ENCODE measurements at places on chromosomes 5 and 9.

DNA sequence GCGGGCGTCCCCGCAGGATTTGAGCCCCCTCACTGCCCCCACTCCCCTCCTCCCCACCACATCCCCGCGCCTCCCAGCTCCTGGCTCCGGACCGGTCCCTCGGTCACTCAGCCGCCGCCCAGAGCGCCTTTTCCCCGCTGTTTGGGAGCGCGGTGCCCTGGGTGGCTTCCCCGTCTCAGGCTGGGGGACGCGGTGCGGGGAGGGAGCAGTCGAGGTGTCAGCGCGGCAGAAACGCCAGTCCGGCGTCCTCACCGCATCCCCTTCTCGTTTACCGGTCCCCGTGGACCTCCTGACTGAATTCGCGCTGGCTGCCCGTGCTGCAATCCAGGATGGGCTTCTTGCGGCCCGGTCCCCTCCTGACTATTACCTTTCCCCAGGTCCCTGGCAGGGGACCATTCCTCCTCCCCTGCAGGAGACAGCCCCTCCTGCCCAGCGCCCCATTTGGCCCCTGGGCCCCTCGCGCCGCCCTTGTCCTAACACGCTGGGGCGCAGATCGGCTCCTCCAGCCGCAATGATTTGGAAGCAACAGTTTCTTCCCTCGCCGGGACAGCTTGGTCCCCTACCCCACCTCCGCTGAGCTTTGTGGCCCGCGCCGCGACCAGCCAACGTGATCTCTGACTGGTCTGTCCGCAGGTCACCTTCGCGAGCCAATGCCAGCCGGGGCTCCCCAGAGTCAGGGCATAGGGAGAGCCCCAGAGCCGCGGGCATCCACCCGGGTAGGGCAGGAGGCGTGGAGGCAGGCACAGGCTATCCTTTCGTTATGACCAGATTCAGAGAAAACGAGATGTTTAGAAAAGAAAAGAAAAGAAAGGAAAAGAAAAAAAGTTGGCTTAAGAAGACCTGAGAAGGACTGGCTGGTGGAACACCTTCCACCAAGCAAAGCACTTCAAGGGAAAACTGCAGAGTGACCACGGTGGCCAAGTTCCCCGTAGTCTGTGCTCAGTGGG, 1.2 kb downstream of the ANKRD33B start:
- no peak for DNase-seq

DNA sequence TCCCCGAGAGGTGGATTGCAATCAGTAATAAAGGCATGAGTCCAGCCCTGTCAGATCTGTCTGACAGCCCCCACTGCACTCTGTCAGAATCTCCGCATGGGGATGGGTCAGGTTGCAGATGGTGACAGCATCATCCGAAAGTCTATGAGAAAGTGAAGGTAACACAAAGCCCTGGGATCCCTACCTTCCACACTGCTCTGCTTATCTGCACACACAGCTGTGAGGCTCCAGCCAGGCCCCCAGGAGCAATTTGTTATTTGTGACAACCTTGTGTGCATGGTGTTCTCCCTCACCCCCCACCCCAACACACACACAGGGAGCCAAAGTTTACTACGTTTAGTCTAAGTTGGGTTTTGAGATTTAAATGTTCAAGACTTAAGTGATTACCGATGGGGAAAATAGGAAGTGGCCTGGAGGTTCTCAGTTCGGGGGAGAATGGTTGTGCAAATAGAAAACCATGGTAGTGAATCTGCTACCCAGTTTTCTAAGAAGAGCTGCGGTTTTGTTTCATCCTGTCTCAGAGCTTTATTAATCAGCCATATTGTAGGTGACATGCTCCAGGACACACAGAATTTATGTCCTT, 92.7 kb downstream of the SV2C start:
- DNase-seq = no peak

GRCh38 chr5:22079566-22079965, 773.6 kb downstream of the CDH12 start:
- DNase-seq = no peak

GRCh38 chr9:33158843-33159776, 8.0 kb downstream of the B4GALT1 start:
- no peak for DNase-seq

DNA sequence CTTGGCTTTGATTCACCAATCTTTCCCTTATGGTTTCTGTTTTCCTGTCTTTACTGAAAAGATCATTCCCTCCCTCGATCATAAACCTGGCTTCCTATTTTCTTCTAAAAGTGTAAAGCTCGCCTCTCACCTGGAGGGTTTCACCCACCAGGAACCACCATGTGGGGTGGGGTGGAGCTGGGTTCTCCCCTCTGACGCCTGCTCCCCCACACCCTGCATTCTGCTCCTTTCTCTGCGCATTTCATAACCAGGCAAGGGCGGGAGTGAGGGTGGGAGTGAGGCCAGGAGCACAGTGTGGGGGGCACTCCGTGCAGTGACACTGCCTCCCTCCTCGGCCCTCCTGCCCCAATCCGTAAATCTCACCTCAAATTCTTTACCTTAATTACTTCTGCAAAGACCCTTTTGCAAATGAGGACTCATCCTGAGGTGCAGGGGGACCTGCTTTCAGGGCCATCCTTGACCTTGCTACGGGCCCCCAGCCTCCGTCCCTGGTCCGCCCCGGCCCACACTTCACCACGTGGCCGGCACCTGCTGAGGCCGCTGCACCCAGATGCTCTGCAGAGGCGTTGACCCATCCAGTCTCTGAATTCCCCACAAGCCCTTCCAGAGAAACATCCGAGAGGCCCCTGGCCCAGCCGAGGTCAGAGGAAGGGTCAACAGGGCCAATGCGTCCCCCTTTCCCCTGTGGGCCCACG, 59.3 kb downstream of the KCNT1 start:
- no peak for DNase-seq

DNA sequence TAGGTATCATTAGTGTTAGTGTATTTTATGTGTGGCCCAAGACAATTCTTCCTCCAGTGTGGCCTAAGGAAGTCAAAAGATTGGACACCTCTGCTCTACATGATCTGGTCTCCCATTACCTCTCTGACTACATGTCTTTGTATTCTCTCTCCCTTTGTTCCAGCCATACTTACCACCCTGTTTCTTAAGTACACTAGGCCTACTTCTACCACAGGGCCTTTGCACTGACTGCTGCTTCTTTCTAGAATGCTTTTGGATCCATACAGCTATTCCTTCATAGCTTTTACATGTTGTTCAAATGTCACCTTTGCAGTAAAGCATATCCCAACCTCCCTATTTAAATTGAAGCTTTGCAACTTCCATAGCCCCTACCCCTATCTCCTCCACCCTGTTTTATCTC, 5.4 kb downstream of the XRCC4 start:
- no peak for DNase-seq

- DNase-seq = no peak
These were observed 140.2 kb downstream of the ADAMTSL1 start for GRCh38 chr9:18614116-18614515.

- DNase-seq = no peak
These were observed 47.7 kb upstream of the ITGA1 start for GRCh38 chr5:52740007-52740406.

DNA sequence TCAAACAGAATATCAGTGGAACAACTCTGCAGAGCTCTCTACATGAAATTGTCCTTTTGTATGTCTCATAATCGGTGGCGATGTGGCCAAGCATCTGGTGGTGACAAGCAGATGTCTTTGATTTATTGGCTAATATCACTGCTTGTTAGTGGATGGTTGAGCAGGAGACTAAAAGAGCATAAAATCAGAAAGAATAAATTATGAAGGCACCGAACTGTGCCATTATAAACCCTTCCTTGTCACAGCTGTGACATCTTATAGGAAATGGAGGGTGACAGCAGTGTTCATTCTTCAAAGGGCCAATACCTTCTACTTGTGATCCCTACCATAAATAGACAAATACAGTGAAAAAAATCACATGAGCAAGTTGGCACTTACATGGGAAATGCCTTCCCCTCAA, 1404.3 kb downstream of the MAT2B start:
- no peak for DNase-seq

DNA sequence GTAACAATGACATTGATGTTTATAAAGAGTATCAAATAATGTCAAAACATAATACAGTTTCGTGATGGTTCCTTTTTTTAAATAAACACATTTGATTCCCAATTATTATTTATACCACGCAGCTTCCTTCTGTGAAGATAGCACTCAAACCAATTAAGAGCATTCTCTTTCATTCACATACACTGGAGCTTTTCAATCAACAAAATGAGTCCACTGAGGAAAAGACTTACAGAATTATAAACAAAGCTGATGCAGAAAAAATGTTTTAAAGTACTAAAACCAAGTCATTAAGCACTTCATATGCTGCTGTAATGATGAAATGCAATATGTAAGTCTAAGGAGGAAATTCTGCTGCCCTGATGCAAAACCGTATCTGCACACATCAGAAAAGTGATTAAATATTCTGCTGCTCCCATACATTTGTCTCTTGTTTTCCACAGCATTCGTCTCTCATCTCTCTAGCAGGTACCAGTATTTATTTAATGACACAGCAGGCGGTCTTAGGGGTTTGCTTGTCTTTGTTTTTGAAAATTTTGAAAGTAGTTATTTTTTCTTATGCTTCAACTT, 147.1 kb downstream of the CDH10 start:
- DNase-seq = no peak

- no peak for DNase-seq
These were observed 9.0 kb downstream of the RACK1 start for GRCh38 chr5:181234455-181235306.

- DNase-seq = no peak
These were observed 2015.1 kb upstream of the C9orf72 start for GRCh38 chr9:29588361-29588760.

- DNase-seq = no peak
These were observed 50.5 kb upstream of the FCN1 start for GRCh38 chr9:134968011-134968822.

All from CD4-positive, alpha-beta T cell (primary cell).